ENCODE measurements at places on chromosomes 13 and 19.

- DNase-seq, result no peak
These were observed 52.2 kb upstream of the ZNF599 start for GRCh38 chr19:34825212-34825611.

DNA sequence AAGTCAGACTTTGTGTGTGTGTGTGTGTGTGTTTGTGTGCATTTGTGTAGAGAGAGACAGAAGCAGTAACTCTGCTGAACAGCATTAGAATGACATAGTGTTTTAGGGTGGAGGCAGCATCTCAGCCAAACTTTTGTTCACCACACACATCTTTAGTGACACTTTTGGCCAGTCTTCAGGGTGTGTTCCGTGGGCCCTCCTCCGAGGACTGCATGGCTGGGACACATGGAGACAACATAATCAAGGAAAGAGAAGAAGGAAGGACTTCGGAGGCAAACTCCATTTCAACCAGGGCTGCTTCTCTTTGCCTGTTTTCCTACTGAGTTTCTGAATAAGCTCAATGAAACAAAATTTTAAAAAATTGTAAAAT, 205.1 kb downstream of the LHFPL6 start:
- DNase-seq, result no peak

DNA sequence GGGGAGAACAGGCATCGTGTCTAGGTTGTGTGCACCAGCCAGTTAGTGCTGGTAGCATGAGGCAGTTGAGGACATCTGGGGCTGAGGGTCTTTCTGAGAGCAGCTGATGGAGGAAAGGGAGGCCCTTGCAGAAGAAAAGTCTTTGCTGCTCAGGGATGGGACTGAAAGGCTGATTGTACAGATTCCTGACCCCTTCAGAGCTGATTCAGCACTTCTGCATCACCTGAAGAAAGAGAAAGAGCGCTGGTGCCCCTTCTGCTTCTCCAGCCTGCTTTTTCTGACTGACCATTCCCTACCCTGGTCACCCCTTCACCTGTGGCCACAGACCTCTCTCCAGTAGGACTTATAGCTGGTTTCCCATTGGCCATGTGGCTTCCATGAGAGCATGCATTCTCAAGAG, 476.2 kb downstream of the TSHZ3 start:
- DNase-seq, result no peak

DNA sequence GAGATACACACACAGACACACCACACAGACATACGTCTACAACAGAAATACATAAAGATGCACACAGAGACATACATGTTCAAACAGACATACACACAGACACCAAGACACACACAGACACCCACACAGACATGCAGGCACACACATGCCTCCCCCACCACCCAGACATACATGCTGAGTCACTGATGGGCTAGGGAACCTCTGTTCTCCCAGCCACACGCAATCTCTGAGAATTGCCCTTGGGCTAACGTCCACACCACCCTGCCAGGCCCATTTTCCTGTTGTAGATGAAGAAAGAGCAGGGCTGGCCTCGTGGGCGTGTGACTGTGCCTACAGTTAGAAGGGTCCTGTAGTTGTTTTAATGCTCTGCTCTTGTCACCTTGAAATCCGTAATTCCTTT, 261.9 kb downstream of the KCNRG start:
- no peak for DNase-seq

GRCh38 chr13:109500146-109500773, 286.1 kb downstream of the IRS2 start:
- no peak for DNase-seq

- DNase-seq, result peak; percentile 19
These were observed 6.0 kb downstream of the STK24 start for GRCh38 chr13:98570929-98571372.

DNA sequence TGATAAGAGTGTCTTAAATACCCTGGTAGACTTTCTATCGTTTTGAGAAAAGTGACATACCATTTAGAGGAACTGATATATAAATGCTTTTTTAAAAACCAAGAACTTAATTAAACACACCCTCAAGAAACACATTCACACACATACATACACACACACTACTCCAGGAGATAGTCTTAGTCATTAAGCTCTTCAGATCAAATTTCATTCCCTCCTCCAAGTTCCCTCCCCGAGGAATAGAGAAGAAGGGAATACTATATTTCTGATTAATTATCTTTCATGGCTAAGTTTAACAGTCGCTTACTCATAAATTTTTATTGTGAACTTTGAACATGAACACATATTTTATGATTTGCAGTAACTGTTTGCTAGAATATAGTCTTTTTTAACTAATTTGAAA, 1109.5 kb downstream of the SLITRK1 start:
- DNase-seq, result no peak

DNA sequence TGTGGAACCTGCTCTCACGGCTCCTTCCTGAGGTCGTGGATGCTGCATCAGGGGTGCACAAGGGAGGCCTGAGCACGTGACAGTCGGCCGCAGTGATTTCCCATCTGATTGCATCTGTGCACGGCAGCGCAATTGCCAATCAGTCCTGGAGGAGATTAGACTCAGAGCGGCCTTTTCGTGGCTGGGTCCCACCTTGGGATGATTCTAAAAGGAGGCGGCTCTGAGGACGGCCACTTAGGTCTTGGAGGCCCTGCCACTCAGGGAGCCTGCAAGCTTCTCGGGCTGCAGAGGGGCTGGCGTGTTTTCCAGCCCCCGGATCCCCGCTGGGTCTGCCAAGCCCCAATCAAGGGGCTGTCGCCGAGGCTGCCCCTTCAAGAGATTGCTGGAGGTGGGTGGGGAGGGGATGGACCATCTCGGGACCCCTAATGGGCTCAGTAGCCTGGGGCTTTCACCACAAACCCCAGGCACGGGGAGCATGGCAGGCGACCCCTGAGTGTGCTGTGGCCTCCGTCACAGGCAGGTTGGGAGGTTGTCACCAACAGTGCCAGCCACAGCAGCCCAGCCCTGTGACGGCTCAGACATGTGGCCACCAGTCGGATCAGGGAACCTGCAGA, 51.6 kb downstream of the SOX1 start:
- no peak for DNase-seq

DNA sequence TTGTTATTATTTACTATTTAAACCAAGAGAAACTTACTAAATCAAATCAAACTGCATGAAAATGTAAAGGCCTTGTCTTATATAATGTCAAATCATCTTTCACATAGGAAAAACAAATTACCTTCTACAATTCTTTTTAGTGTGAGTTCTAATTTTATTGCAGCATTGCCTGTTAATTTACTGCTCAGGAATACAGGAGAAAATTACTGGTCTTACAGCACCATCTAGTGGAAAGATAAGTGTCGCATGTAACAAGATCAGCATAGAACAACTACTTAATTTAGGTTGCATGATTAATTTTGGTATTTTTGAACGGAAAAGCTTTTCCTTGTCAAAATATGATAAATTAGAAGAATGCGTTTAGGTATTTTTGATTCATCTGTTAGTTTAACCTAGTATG, 502.7 kb downstream of the UQCRFS1 start:
- no peak for DNase-seq

DNA sequence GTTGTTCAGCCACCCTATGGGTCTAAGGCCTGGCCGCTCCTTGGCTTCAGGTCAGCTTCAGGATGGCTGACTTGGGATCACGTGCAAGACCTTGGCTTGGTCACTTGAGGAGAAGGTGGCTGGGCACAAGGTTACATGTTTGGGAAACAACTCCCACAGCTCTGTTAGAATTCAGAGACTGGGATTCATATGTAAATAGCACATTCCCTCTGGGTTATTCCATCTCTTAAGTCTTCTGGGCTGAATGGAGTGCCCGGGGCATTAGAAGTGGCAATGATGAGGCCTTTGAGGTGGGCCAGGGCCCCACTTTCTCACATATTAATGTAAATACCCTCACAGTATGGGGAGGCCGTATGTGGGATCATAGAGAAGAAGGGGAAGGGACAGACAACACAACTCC, 150.9 kb downstream of the EFNB2 start:
- no peak for DNase-seq

- no peak for DNase-seq
These were observed 80.6 kb downstream of the ZNF557 start for GRCh38 chr19:7149956-7150705.

GRCh38 chr13:80870186-80870585, 529.3 kb upstream of the SPRY2 start:
- DNase-seq, result no peak

GRCh38 chr13:73542446-73542845, 483.6 kb downstream of the KLF5 start:
- DNase-seq, result no peak

DNA sequence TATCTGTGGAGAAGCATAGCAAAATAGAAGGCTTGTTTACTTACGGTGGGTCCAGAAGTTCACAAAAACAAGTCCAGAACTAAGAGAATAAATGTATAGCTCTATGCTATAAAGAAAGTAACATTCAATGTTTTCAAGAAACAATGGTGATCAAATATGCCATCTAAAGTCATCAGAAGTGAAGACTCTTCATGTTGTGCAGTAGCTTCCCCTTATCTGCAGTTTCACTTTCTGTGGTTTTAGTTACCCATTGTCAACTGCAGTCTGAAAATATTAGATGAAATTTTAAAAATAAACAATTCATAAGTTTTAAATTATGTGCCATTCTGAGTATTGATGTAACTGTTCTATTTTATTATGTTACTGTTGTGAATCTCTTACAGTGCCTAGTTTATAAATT, 72.5 kb downstream of the EDNRB start:
- no peak for DNase-seq

DNA sequence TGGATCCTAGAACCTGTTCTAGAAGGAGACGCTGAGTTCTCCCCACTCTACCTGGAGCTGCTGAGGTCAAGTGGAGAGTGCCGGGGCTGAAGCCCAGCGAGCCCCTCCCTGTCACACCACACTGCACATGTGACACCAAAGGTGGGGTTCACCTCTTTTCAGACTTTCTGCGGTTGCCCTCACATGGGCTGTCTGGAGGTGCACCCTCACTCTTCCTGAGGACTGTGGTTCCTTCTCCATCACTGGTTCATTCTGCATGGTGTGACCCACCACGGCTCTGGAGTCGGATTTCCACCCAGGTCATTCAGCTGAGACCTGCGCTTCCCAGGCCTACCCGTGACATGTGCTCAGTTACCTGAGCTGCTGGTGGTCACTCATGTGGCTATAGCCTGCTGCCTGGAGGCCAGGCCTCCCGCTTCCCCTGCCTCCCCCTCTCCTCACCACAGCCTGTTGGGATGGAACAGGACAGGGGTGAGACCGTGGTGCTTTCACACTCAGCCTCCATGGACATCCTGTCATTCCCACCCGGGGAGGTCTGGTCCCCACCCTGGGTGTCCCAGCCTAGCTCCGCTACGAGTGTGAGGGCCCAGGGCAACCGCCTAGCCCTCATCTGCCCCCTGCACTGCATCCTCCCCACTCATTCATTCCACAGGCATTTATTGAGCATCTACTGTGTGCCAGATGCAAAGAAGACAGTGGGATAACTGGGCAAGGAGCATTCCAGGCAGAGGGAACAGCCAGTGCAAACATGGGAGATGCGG, 605 bp upstream of the A1BG start:
- DNase-seq, result no peak

- DNase-seq, result no peak
These were observed 29.1 kb upstream of the POP4 start for GRCh38 chr19:29576761-29577648.

DNA sequence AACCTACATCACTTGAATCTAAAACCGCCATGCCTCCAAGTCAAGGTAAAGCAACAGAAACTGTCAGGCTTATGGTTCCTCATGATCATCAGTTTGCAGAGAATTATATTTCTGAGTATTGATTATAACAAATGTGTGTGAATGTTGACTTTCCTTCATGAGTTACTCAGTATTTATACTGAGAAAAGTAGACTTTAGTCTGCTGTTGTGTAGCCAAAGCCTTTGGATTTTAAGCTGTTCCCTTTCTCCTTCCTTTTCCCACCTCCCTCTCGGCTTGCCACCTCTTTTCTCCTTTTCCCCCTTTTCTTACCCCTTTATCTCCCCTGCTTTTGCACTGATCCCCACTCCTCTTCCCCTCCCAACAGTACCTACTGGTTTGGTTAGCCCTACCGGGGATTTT, 20.7 kb upstream of the GPR18 start:
- DNase-seq, result no peak

- DNase-seq, result no peak
These were observed 2.2 kb downstream of the UPF3A start for GRCh38 chr13:114283576-114283975.

- DNase-seq, result no peak
These were observed 7.5 kb upstream of the SACS start for GRCh38 chr13:23440821-23441618.

DNA sequence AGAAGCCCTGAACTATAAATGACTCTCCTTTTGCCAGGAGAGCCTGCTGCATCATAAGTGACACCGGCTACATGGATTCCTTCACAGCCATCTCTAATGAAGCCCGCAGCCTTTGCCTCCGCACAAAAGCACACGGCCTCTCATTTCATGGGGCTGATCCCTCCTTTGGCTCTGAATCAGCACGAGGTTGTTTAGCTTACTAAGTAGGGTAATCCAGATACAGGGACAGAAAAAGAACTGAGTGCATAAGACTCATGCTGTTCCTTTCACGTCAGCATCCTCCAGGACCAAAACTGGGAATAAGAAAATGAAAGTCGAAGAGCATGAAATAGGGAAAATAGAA, 136.3 kb downstream of the DCT start:
- DNase-seq, result no peak

- DNase-seq, result no peak
These were observed 76.6 kb upstream of the POMP start for GRCh38 chr13:28582225-28582891.

DNA sequence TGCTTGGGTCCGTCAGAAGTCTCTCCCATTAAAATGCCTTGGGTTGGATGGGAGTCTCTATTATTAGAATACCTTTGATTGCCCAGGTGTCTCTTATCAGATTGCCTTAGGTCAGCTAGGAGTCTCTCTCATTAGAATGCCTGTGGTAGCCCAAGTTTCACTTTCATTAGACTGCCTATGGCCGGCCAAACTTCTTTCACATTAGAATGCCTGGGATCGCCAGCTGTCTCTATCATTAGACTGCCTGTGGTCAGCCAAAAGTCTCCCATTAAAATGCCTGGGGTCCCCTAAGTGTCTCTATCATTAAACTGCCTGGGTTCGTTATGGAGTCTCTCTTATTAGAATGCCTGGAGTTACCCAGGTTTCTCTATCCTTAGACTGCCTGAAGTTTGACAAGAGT, 1476.7 kb downstream of the UQCRFS1 start:
- no peak for DNase-seq

DNA sequence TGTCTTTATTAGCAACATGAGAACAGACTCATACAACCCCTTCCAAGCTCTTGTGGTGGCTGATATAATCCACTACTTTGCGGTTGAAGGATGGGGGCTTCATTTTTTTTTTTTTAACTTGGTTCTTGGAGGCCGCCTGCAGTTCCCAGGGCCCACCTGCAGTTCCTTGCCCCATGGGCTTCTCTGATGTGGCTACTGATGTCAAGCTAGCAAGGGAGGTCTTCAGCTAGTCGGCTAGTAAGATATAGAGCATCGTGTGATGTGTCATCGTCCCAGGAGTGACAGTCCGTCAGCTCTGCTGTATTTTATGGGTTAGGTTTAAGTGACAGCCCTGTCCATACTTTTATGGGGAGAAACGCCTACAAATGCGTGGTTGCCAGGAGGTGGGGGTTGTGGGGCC, 26.1 kb downstream of the UHRF1 start:
- DNase-seq, result no peak

- DNase-seq, result no peak
These were observed 20.4 kb downstream of the ZNF574 start for GRCh38 chr19:42096255-42096837.

Data from T-helper 9 cell (primary cell).